Stomach (tissue), 19 donors: ENCODE measurements at places on chromosomes 1 and 21.

- H3K27me3 ChIP-seq = no peaks in the 10 kb centered on the region
- no peaks in the 10 kb centered on the region for H3K36me3 ChIP-seq
- DNase-seq = no peak
- no peak overlapping the region for H3K4me3 ChIP-seq
- H3K4me1 ChIP-seq = no peaks in the 10 kb centered on the region
- H3K27ac ChIP-seq = no peak overlapping the region
These were observed 845.6 kb downstream of the ADGRL2 start for GRCh38 chr1:82646336-82646735.

- H3K27me3 ChIP-seq = no peaks in the 10 kb centered on the region
- H3K4me3 ChIP-seq = no peak overlapping the region
- no peaks in the 10 kb centered on the region for H3K4me1 ChIP-seq
- H3K36me3 ChIP-seq = no peaks in the 10 kb centered on the region
- DNase-seq = no peak
These were observed 139.6 kb downstream of the BRINP2 start for GRCh38 chr1:177310326-177310725.

DNA sequence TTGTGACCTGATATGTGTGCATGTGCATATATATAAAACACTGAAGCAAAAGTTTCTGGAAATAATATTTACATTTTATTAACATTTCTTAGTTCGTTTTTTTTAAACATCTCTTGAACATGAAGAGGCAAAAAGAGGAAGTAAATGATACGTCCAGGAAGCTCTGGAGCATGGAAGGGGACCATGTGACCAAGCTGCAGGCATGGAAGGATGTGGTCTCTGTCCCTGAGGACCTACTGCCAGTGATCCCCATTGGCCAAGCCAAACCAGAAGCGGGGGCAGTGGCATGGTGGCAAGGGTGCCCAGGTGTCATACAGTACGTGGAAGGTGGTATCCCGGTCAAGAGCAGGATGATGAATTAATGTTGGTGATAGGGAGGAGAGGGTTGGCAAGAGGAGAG lies 268.3 kb upstream of the PROX1 start:
- no peaks in the 10 kb centered on the region for H3K27me3 ChIP-seq
- no peak overlapping the region for H3K27ac ChIP-seq
- no peak overlapping the region for H3K4me3 ChIP-seq
- H3K36me3 ChIP-seq = no peaks in the 10 kb centered on the region
- H3K4me1 ChIP-seq = no peaks in the 10 kb centered on the region
- DNase-seq = no peak

GRCh38 chr1:150515328-150516049 lies at the start of gene FALEC:
Gene FALEC (plus strand): TSS chr1:150515752.
- DNase-seq = peak; percentile 98
- H3K27ac ChIP-seq = peak within 1 kb of the TSS; percentile 92
- peak within 1 kb of the TSS; percentile 58 for H3K4me3 ChIP-seq

- H3K27ac ChIP-seq = no peak overlapping the region
- no peaks in the 10 kb centered on the region for H3K4me1 ChIP-seq
- no peak for DNase-seq
These were observed 37.0 kb downstream of the NUP133 start for GRCh38 chr1:229471175-229471574.

DNA sequence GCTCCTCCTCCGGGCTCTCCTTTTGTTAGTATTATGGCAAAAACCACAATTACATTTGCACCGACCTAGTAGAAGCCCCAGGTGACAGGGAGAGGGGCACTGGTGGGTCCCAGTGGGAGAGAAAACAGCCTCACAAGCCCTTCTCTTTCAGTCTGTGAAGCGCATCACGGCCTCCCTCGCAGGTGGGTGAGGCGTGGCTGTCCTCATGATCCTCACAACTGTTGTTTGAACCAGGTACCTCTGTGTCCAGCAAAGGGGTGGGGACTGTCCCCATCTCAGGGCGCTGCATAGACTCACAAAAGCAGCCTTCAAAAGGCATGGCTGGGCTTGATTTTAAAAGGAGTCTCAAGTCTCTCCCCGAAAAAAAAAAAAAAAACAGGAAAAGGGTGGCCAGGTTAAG lies 7.9 kb upstream of the C2CD2 start:
- peaks cover 15% of the 10 kb centered on the region for H3K4me1 ChIP-seq
- peaks cover 11% of the 10 kb centered on the region for H3K27me3 ChIP-seq
- H3K36me3 ChIP-seq = no peaks in the 10 kb centered on the region
- H3K27ac ChIP-seq = no peak overlapping the region
- no peak for DNase-seq

- peaks cover 33% of the 10 kb centered on the region for H3K4me1 ChIP-seq
- no peak for DNase-seq
- no peak overlapping the region for H3K4me3 ChIP-seq
- no peaks in the 10 kb centered on the region for H3K27me3 ChIP-seq
These were observed 2.7 kb downstream of the GIPC2 start for GRCh38 chr1:78048446-78048845.

DNA sequence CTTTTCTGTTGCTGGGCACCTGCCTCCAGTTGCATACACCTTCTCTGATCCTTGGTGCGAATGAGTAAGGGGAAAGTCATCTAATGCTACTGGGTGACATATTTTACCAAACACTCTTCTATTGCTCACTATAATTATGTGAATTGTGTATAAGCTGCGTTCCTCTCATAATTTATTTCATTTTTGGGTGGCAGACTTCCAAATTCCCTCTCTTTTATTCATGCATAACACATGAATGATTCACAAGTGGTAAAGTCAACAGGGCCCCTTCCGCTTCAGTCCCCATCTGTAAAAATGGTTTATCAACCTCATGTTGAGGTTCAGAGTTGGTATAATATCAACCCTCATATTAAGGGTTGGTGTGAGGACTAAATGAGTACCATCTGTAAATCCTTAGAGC lies 3.2 kb upstream of the QSOX1 start:
- H3K27ac ChIP-seq = no peak overlapping the region
- peaks cover 26% of the 10 kb centered on the region for H3K4me1 ChIP-seq
- H3K4me3 ChIP-seq = no peak overlapping the region
- DNase-seq = no peak
- no peaks in the 10 kb centered on the region for H3K27me3 ChIP-seq
- no peaks in the 10 kb centered on the region for H3K36me3 ChIP-seq

DNA sequence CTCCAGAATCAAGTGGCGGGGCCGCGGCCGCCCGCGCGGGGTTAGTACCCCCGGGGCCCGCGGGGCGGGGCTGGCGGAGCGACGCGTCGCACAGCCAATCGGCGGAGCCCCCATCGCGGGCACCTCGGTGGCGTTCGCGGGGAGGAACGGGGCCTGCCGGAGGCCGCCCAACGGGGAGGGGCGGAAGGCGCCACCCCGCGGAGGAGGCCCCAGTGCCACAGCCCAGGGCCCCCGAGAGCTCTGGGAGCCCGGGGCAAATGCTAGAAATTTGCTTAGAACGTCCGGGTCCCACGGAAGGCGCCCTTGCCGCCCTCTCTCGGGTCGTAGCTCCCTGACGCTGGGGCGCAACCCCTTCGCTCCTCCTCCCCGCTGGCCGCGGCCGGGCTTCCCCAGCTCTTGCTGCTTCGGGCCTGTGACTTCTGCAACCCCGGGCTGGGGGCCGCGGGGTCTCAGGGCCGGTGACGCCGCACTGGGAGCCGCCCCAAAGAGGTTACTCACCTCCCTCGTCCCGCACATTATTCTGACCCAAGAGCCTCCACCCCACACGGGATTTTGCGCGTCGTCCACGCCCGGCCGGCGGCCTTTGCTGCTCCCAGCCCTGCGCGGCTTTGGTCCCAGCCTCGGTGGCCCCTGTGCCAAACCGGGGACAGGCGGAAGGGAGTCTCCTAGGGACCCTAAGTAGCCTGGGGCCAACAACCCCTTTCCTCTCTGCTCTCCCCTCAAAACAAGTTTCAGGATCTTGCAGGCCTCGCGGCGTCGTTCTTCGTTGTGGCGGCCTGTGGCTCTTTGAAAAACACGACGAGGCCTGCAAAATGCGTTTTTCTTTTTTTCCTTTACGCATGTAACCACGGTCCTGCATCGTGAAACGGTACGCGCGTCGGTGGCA lies at the start of gene RUNX3:
RUNX3 (minus strand) TSS at position 17 of the 886 bp plus-strand sequence. CDS start 408 bp downstream, outside the sequence.
- peak within 1 kb of the TSS; percentile 73 for H3K27ac ChIP-seq
- peak; percentile 85 for DNase-seq
- H3K27me3 ChIP-seq = peaks cover 90% of the 10 kb centered on the region
- peaks cover 69% of the 10 kb centered on the region for H3K4me1 ChIP-seq
- peak within 1 kb of the TSS; percentile 45 for H3K4me3 ChIP-seq

DNA sequence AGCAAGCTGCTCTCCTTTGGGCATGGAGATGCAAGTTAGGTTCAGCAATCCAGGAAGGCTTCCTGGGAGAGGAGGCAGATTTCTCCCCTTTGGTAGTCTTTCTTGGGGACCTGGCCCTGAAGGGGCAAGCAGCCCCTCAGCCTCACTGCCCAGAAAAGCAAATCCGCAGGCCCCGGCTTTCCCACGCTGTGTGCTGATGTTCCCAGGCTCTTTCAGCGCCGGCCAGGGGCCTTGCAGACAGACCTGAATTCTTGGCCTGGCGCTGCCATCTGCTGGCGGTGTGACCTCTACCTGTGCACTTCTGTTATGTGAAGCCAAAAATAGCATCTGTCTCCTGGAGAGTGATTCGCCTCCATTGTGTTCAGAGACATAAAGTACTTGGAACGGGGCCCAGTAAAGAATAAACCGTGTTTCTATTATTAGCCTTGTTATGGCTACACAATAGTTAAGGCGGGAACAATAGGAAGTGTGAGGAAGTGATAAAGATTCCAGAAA lies 64.8 kb downstream of the ALPL start:
- H3K27ac ChIP-seq = peak overlapping the region; percentile 22
- H3K36me3 ChIP-seq = no peaks in the 10 kb centered on the region
- no peak overlapping the region for H3K4me3 ChIP-seq

- H3K27ac ChIP-seq = peak overlapping the region; percentile 52
- no peak for DNase-seq
- H3K27me3 ChIP-seq = no peaks in the 10 kb centered on the region
These were observed 4.4 kb downstream of the SELENON start for GRCh38 chr1:25804244-25804963.

- no peaks in the 10 kb centered on the region for H3K4me1 ChIP-seq
- H3K36me3 ChIP-seq = no peaks in the 10 kb centered on the region
- H3K27ac ChIP-seq = no peak overlapping the region
- DNase-seq = no peak
- no peak overlapping the region for H3K4me3 ChIP-seq
- H3K27me3 ChIP-seq = no peaks in the 10 kb centered on the region
These were observed 444.0 kb downstream of the SMYD3 start for GRCh38 chr1:246063013-246063616.

DNA sequence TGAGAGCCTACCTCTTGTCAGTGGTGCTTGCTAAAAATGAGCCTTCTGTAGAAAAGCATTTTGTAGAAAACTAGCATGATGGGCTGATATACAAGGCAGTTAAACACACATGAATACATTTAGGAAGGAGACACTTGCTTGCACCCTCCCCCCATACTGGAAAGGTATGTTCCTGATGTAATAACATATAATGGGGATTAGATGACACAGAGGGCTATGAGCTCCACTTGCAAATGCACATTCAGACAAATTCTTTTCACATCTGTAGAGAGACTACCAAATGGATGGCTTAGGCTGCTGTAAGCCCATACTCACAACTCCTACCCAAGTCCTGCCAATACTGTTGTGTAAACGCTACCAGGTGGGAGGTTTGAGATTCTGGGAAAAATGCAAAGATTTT lies 634.0 kb downstream of the SMYD3 start:
- H3K36me3 ChIP-seq = no peaks in the 10 kb centered on the region
- DNase-seq = no peak
- no peak overlapping the region for H3K4me3 ChIP-seq
- H3K27ac ChIP-seq = no peak overlapping the region

- H3K4me3 ChIP-seq = no peak overlapping the region
- H3K27me3 ChIP-seq = no peaks in the 10 kb centered on the region
- no peak overlapping the region for H3K27ac ChIP-seq
- no peaks in the 10 kb centered on the region for H3K4me1 ChIP-seq
- H3K36me3 ChIP-seq = no peaks in the 10 kb centered on the region
These were observed 573.3 kb upstream of the NCAM2 start for GRCh38 chr21:20424943-20425342.

DNA sequence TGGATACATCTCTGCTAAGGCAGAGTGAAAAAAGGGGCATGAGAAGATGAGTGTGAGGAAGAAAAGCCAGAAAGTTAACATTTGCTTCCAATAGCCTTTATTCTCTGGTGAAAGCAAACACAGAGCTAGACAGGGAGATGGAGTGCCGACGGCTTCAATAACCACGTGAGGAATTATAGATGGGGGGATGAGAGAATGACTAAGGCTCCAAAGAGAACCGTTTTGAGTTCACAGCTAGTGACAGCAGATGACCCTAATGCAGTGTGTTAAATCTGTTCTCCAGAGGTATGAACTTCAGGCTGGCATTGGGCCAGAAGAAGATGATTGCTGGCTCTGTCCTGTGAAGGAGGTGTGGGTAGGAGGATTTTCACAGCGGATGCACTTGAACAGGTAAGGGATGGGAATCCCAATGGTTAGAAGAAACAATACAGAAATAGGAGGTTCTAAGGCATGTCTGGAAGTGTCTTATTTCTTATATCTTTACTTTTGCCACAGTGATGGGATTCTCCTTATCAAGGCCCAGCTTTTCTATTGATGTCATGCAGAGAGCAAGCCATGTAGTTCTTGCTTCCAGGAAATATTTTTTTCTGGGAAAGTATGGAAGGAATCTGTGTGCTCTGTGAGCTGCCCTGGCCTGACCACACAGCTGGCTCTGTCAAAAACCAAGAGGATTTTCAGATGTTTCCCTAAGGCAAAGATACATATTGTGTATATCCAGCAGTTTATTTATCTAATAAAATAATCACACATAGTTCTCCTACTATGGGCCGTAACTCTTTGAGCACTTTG lies 573.8 kb downstream of the LTN1 start:
- no peaks in the 10 kb centered on the region for H3K27me3 ChIP-seq
- no peaks in the 10 kb centered on the region for H3K36me3 ChIP-seq
- no peak for DNase-seq
- H3K4me1 ChIP-seq = no peaks in the 10 kb centered on the region

DNA sequence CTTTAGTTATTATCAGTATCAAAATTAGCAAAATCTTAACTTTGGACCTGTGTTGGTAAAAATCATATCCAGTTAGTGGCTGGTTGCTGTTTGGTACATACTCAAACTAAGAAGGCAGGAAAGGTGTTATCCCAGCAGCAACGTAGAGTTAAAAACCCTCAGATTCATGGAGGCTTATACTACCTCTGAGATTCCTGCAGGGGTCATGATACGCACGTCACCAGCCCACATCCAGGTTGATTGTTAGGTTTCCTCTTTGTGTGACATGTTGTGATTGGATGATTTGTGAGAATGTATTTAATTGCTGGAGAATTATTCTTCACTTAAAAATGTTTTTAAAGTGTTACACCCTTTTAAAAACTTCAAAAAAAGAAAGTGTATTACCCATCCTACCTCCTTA lies 423.3 kb upstream of the ADGRL2 start:
- no peaks in the 10 kb centered on the region for H3K36me3 ChIP-seq
- no peaks in the 10 kb centered on the region for H3K4me1 ChIP-seq
- H3K4me3 ChIP-seq = no peak overlapping the region
- no peaks in the 10 kb centered on the region for H3K27me3 ChIP-seq
- DNase-seq = peak; percentile 26

DNA sequence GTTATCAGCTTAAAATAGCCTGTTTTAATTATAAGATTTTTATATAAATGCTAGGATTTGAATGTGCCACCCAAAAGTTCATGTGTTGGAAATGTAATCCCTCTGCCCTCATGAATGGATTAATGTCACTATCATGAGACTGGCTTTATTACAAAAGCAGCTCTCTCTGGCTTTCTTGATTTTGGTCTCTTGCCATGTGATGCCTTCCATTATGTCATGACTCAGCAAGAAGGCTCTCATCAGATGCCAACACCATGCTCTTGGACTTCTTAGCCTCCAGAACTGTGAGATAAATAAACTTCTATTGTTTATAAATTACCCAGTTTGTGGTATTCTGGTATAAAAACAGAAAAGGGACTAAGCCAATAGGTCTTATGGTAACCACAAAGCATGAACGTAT lies 6.9 kb upstream of the PRSS38 start:
- no peaks in the 10 kb centered on the region for H3K27me3 ChIP-seq
- H3K4me3 ChIP-seq = no peak overlapping the region
- H3K36me3 ChIP-seq = no peaks in the 10 kb centered on the region
- H3K27ac ChIP-seq = no peak overlapping the region
- no peak for DNase-seq
